CD4-positive, alpha-beta T cell treated with Interleukin-4 for 1 hour (primary cell): ENCODE measurements at places on chromosomes 12 and 14.

DNA sequence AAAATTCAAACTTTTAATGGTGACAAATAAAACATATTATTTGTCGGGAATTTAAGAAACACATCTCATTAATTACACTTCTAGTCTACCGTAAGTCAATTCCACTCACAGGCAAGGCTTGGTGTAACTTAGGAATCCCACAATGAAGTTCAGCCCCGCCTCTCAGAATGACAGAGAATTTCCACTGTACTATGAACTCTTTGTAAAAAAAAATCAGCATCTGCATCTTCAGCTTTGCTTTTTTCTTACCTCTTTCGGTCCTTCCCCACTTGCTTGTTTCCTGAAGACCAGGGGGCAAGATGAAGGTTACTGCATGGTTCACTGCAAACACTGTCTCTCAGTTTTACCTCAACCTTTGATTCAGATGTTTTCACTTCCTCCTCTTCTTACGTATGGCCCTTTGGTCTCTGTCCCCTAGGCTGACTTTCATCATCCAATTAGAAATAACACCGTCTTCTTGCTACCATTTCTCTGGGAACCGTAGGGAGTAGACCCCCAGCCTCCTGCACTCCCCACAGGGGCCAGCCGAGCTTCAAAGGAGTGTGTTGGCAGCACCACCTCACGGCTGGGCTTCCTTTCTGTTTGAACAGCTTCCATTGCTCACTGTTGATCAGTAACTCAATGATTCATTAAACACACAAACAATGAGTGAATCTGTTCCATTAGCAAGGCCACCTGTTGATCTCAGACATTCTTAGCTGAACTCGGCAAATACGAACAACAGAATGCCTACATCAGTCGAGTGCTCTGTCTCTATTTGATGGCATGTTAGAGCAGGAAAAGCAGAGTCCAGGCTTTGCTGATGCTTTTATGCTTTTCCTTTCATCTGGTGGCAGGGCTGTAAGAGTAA lies 343.0 kb downstream of the BMP4 start:
- DNase-seq = peak; percentile 14

GRCh38 chr12:71186571-71187288 lies 28.9 kb upstream of the TSPAN8 start:
- no peak for DNase-seq

DNA sequence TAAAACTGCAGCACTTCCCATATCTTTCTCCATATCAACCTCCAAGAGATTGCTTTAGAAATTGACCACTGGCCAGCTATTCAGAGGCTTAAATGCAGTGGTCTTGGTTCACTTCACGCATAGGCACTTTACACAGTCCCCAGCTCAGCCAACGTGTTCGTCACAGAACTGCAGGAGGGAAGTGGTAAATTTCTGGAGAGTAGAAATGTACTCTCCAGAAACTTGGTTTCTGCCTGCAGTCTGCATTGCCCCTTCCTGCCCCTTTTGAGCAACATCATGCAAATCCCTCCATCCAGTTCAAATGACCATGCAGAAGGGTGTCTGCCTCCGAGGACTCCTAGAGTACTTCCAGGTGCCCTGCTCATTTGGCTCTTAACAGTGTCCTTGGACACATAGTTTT lies 42.7 kb upstream of the NEDD1 start:
- no peak for DNase-seq

DNA sequence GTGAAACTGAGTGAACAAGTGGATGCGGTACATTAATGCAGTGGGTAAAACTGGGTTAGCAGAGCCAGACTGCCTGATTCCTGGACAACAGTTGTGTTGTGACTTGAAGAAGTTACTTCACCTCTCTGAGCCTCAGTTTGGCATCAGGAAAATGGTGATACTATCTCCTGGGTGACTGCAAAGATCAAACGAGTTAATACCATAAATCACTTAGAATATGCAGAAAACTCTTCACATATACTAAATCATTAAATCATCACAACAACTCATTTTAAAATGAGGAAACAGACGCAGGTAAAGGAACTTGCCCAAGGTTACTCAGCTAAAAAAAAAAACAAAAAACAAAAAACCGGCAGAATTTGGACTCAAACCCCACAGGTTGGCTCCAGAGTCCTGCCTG lies 811 bp downstream of the MTERF2 start:
- no peak for DNase-seq

- DNase-seq = no peak
Measured at GRCh38 chr14:86464341-86464740, 934.4 kb downstream of the FLRT2 start.

DNA sequence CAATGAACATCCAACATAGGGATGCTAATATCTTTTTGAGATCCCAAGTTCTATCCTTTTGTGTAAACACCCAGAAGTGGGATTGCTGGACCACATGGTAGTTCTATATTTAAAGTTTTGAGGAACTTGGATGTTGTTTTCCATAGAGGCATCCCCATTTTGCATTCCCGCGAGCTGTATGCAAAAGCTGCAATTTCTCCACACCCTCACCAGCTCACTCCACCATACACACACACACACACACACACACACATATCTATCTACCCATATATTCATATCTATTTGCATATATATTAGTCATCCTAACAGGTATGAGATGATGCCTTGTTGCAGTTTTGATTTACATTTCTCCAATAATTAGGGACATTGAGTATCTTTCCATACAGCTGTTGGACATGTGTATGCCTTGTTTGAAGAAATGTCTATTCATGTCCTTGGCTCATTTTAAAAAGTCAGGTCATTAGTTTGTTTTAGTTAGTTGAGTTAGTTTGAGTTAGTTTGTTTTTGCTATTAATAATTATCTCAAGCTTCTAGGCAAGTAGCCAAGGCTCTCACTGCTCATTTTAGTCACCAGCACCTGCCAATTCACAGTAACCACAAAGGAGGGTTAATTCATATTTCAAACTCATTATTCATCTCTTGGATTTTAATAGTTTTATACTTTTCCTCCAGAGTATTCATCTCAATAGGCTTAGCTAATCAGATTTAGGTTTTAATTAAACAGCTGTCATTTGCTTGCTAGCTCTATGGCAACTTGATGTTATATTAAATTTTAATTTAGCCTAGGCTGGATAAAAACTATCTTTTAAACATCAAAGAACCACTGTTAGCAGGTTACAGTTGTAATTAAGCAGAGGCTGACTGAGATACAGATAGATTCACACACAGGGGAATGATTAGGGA lies 1435.9 kb upstream of the TMEM132C start:
- DNase-seq = no peak

DNA sequence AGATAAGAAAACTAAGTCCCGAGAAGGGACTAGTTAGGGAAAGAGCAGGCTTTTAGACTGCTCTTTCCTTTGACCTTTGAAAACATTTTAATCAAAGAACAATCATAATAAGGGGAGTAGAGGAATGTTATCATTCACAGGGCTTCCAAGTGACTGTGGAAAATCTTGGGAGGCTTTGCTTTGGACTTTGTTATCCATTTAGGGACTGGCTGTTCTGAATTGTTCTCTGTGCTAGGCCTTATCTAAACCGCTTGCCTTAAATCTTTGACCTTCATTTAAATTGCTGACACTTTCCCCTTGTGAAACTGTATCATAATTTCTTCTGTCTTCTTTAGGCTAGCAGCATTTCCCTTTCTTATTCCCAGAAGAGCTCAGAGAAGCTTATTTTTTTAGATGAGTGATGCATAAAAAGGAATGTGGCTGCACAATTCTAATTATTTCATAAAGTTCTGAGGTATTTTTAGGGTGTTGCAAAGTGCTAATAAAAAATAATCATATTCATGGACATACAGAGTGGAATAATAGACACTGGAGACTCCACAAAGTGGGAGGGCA lies 9.5 kb upstream of the CALM1 start:
- DNase-seq = no peak

- peak; percentile 37 for DNase-seq
Measured at GRCh38 chr14:75459099-75459741, 31.4 kb downstream of the JDP2 start.

DNA sequence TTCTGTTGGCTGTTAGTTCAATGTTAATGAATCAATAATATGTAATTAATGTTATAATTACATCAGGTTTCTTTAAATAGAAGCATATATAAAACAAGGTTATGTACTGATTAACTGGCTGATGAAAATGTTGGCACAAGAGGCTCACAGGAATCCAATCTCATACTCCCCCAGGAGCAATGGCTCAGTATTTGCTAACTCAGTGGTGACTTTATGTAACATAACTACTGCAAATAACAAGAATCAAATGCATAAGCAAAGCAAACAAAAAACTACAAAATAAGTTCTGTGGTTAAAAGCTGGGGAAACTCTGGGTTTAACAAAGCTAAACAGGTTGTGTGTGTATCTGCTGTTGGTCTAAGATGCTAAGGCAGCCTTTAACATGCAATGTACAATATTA lies 27.7 kb upstream of the BBS10 start:
- DNase-seq = no peak

- no peak for DNase-seq
Measured at GRCh38 chr12:6372403-6373003, 2.9 kb downstream of the SCNN1A start.

DNA sequence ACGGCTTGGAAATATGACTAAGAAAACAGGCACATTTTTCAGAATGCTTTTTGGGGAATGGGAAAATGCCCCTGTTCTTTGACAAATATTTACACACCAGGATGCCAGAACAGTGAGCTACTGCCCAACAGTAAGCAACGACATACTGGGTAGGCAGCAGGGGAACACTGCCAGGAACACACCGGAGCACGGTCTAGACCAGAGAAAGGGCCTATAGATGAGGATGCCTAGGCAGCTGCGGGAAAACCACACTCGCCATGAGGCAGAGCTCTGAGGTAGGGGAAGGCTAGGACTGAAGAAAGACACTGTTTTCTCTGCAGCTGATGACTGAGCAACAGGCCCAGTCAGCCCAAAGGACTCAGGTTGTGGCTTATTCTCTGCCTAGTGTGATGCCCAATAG lies 45.9 kb upstream of the COL2A1 start:
- no peak for DNase-seq

DNA sequence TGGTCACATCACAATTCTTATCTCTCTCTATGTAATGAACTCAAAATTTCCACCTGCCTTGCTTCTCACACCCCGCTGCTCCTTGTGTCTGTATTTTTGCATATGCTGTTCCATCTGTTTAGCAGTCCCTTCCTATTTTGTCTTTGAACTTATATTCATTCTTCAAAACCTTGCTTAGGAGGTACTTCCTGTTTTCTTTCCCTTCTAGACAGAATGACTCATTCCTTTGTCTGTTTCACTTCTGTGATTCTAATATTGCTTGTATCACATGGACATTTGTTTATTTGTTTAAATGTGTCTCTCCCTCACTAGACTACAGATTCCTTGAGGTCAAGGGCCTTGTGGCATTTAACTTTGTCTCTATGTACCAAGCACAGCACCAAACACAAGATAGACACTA lies 424.2 kb downstream of the ETNK1 start:
- no peak for DNase-seq

DNA sequence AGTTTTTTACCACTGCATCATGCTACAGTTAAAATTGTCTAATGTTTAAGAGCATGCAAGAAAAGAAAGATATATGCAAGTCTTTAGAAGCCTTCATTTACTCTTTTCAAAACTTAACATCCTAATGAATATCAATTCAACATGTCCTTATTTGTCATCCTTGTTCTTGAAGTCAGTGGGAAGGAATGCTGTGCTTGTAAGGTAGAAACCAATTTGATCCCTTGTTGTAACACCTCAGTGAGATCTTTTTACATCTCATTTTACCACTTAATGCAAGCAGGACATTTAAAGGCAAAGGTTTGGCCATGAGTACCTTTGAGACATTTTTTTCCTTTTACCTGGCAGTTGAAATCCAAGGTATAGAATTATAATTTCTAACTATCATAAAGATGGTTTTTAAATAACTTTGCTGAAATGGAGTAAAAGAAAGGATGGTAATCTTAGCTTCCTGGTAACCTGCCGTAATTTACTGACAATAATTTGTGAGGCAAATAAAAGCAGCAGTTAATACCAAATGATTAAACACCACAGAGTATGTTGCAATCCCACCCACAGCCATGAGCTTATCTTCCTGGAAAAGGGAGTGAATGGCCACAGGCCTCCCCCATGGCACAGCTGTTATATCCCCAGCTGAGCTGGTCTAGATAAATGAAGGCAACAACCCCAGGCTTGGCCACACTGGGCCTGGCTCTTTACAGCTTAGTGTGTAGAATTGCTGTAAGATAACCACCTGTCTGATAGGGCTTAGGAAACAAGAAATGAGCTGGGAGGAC lies 33.2 kb upstream of the STRN3 start:
- DNase-seq = no peak

GRCh38 chr12:71128191-71128788 lies 29.5 kb downstream of the TSPAN8 start:
- DNase-seq = no peak

GRCh38 chr12:119204671-119205285 lies 26.0 kb downstream of the HSPB8 start:
- no peak for DNase-seq

GRCh38 chr12:38445040-38445439 lies 128.5 kb downstream of the ALG10B start:
- DNase-seq = no peak

GRCh38 chr12:39972119-39972518 lies 133.8 kb downstream of the SLC2A13 start:
- DNase-seq = no peak

DNA sequence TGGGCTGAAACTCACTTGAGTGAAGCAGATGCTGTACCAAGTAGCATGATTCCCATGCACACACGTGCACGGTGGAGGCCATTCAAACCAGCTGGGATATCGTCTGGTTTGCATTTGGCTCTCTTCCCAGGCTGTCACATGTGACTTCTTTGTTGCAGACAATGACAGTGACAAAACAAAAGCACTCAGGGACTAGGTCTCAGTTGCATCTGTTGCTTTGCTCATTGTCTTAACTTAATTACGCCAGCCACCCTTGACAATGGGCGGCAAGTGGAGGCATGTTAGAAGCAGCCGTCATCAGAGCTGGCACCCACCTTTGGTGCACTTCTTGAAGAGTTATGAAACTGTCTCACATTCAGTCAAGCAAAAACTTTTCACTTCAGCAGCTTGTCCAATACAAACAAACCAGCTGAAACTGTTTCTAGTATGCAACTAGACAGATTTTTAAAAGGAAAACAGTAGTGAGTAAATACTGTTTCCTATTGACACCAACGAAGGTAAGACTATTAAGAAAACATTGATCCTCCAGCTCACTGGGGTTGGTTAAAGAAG lies 74.3 kb downstream of the IGF1 start:
- DNase-seq = no peak

GRCh38 chr12:24197532-24197931 lies 248.1 kb upstream of the SOX5 start:
- no peak for DNase-seq

DNA sequence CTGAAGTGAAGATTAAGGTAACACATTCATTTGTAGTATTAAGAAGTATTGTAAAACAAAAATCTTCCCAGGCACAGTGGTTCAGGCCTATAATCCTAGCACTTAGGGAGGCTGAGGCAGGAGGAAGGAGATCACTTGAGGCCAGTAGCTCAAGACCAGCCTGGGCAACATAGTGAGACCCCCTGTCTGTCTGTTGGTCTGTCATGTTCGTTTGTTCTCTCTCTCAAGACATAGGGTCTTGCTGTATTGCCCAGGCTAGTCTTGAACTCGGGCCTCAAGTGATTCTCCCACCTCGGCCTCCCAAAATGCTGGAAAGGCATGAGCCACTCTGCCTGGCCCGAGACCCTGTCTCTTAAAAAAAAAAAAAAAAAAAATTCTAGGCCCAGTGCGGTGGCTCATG lies 6.7 kb downstream of the TULP3 start:
- DNase-seq = no peak

GRCh38 chr12:30514666-30515065 lies 181.0 kb downstream of the IPO8 start:
- no peak for DNase-seq
